GM23338 (cell line): ENCODE measurements at places on chromosomes 3 and 15.

GRCh38 chr3:178236555-178237277 is 299.5 kb upstream of the KCNMB2 start:
- no peak for DNase-seq

GRCh38 chr15:57611123-57611522 is 19.4 kb downstream of the MYZAP start:
- no peak for DNase-seq

GRCh38 chr3:192331749-192332385 is 395.5 kb downstream of the FGF12 start:
- no peak for DNase-seq

GRCh38 chr15:84982301-84982920 is 755 bp downstream of the PDE8A start:
- peak; percentile 63 for DNase-seq

- DNase-seq = peak; percentile 84
Measured at GRCh38 chr15:92655178-92655995, at the start of gene FAM174B. TSS of gene FAM174B (minus strand) at chr15:92655775.

GRCh38 chr3:186931532-186932280 is 1.4 kb downstream of the ST6GAL1 start:
- DNase-seq = peak; percentile 67

DNA sequence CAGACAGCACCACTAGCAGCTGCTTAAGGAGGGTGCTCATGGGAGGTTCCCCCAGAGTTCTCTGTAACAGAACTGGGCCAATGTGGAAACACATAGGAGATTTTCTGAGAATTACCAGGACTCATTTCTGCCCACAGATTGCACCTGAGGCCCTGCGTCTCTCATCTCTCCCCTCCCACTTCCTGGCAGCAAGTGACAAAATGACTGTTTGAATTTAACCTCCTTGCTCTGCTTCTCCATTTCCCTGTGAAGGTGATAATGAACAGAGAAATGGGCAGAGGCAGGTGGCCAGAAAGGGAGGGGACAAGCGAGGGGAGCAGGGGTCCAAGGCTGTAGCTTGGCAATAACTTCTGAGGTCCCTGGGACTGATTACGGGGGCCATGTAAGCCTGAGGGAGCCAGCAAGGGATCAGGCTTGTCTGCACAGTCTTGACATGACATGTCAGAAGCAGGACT is 8.0 kb downstream of the EPHB1 start:
- DNase-seq = no peak

DNA sequence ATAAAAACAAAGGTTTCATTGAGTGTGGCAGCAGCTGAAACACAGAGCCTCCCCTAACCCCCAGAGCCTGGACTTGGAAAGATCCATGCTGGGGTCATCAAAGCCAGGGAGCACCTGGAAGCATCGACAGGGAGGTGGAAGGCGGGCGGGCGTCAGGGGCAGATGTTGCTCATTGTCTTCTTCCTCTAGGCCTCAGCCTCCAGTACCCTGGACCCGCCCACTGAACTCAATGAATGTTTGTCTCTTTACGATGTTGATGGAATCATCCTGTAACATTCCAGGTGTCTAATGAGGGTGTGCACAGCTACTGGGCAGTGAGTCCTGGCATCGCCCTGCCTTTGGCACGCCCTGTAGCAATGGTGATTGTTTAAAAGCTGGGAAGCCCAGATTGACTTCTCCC is 9.8 kb downstream of the GP5 start:
- no peak for DNase-seq

DNA sequence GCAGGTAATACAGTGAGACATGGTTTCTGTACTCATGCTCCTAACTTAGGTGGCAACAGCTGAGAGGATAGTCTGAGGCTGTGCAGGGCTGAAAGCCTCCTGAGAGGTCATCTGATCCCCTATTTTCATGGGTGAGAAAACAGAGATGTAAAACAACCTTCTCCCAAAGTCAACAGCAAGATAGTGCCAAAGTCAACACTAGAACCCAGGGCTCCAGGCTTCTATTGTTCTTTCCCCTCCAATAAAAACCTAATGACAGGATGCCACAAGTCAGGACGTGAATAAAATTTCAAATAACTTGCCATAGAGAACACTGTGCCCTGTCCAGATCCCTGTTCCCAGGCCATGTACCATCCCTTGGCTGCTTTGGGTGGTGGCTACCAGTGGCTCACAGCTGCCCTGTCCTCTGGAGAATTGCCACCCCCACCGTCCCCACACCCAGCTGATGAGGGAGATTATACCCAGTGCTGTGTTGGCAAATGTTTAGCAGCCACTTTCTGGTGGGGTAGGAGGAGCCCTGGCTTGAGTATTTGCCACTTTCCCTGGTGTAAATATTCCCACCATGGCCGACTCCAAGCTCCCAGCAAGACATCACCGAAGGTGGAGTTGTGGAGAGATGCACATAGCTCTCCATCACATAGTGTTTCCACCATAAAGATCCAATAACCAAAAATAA is 54.8 kb downstream of the SRGAP3 start:
- no peak for DNase-seq

GRCh38 chr3:153026026-153026425 is 136.0 kb upstream of the RAP2B start:
- DNase-seq = peak; percentile 71

- no peak for DNase-seq
Measured at GRCh38 chr15:49813625-49814024, 192.8 kb downstream of the DTWD1 start.

DNA sequence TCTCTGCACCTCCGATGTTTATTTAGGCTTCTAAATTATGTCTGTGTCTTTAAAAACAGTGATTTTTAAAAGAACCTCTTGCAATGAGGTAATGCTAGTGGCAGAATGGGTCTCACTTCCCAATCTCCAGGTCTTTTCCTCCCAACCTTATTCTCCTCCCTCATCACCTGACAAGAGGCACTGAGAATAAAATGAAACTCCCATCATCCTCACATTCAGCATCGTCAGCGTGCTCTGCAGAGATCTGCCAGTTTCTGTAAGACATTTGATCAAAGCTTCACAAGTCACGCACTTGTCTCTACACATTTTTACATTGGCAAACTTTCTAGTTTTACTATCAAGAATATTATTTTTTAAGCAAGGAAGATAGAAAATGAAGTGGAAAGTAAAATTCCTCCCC is 420.5 kb downstream of the GABRB3 start:
- no peak for DNase-seq

DNA sequence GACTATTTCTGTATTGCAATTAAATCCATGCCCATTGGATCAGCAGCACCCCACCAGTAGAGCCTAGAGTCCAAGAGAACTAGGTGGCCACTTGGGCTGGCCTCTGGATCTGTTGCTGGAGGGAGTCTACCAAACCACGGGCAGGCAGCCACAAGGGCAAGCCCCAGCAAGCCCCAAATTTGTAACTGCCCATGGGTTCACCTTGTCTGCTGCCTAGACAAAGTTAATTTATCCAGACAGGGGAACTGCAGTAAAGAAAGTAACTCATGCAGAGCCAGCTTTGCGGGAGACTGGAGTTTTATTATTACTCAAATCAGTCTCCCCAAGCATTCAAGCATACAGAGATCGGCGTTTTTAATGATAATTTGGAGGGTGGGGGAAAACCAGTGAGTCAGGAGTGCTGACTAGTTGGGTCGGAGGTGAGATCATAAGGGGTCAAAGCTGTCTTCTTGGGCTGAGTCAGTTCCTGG is 74.0 kb upstream of the TERB2 start:
- no peak for DNase-seq

- no peak for DNase-seq
Measured at GRCh38 chr15:99163271-99164062, 58.6 kb downstream of the SYNM start.
